ENCODE measurements at places on chromosomes 4 and X. TPM values are rescaled to one million over a fixed set of nuclear protein-coding genes. Genes with fewer than 3 reads are reported as not detected.

Gene NHS
- polyA plus RNA-seq: not detected

Gene SPANXA2
- polyA plus RNA-seq: not detected

Gene AFM
- polyA plus RNA-seq: not detected

Gene PHEX
- polyA plus RNA-seq: 0.16 TPM

Gene MAGEA8
- not detected for polyA plus RNA-seq

Gene GAGE12E
- not detected for polyA plus RNA-seq

Gene SEL1L3
- polyA plus RNA-seq: 129 TPM

Gene KLHL13
- not detected for polyA plus RNA-seq

Gene LIMCH1
- polyA plus RNA-seq: not detected

Gene DRP2
- not detected for polyA plus RNA-seq

Gene IL13RA1
- 43.6 TPM for polyA plus RNA-seq

Gene APLN
- not detected for polyA plus RNA-seq

Gene RWDD4
- 29.5 TPM for polyA plus RNA-seq

Gene CXorf51B
- not detected for polyA plus RNA-seq

Gene MYOZ2
- polyA plus RNA-seq: not detected

Gene THAP6
- polyA plus RNA-seq: 13.9 TPM

Gene BANK1
- 473 TPM for polyA plus RNA-seq

Gene ARR3
- not detected for polyA plus RNA-seq

Gene H2BW1
- not detected for polyA plus RNA-seq

Gene CABS1
- polyA plus RNA-seq: not detected

Gene PPEF1
- not detected for polyA plus RNA-seq

Gene FAM9B
- polyA plus RNA-seq: not detected

Gene HELT
- polyA plus RNA-seq: not detected

Gene ELF2
- 41.5 TPM for polyA plus RNA-seq

Gene TMEM184C
- polyA plus RNA-seq: 23.6 TPM

Gene CLDN22
- polyA plus RNA-seq: not detected

Gene RHOXF2
- 0.15 TPM for polyA plus RNA-seq

Gene DTHD1
- not detected for polyA plus RNA-seq

Gene SFRP2
- not detected for polyA plus RNA-seq

Gene PAGE5
- polyA plus RNA-seq: not detected

Gene SCML2
- 0.74 TPM for polyA plus RNA-seq

Gene RXFP1
- polyA plus RNA-seq: not detected
